ENCODE measurements at places on chromosomes 3 and 15.

GRCh38 chr3:148131990-148132638, 565.6 kb upstream of the AGTR1 start:
- DNase-seq: no peak

DNA sequence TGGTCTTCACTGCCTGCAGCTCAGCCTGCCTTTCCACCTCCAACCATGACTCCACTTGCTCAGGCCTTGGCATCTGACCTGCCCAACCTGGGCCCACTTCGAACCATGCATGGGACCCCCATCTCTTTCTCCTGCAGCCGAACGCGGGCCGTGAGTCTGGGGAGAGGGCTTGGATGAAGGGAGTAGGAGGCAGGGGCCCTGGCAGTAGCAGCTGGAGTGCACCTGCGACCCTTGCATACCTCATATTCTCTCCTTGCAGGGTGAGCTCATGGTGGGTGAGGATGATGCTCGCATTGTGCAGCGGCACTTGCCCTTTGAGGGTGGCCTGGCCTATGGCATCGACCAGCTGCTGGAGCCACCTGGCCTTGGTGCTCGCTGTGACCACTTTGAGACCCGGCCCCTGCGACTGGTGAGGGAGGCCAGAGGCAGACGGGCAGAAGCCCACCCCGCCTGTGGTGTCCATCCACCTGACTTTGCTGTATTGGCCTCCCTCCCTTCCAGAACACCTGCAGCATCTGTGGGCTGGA, 13.5 kb downstream of the NT5DC2 start:
- no peak for DNase-seq

DNA sequence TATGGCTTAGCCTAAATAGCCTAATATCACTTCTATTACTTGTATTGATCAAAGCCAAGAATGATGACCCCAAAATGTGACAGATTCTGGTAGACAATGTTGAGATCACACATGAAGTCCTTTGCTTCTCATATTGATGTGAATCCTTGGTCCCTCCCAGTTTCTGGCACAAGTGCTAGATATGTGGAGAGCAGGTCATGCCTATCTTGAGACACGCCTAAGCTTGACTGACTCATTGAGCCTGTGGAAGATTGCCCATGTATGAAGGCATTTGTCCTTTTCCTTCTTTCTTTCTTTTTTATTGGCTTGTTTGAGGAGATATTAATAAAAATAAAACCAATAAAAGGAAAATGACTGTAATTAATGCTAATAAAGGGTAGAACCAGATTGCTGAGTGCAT, 54.0 kb upstream of the TMEM108 start:
- no peak for DNase-seq

DNA sequence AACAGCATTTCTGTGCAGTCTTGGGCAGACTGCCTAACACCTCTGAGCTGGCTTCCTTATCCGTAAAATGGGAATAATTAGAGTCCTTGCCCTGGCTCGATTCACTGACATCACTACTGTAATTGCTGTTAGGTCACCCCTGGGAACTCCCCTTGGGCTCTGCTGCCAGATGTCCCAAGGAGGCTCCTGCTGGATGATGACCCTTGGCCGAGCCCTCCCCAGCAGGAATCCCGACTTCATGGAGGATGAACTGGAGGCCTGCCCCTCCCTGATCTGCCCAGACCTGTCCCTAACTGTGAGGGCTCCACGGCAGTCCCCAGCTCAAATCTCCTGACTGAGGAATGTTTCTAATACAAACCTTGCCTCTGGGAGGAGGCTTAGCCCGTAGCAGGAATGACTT, 18.0 kb downstream of the ESYT3 start:
- DNase-seq: no peak

- no peak for DNase-seq
Measured at GRCh38 chr15:42080186-42080918, 14.0 kb downstream of the PLA2G4D start.

GRCh38 chr3:106473576-106474475, 605.0 kb upstream of the CBLB start:
- DNase-seq: no peak

DNA sequence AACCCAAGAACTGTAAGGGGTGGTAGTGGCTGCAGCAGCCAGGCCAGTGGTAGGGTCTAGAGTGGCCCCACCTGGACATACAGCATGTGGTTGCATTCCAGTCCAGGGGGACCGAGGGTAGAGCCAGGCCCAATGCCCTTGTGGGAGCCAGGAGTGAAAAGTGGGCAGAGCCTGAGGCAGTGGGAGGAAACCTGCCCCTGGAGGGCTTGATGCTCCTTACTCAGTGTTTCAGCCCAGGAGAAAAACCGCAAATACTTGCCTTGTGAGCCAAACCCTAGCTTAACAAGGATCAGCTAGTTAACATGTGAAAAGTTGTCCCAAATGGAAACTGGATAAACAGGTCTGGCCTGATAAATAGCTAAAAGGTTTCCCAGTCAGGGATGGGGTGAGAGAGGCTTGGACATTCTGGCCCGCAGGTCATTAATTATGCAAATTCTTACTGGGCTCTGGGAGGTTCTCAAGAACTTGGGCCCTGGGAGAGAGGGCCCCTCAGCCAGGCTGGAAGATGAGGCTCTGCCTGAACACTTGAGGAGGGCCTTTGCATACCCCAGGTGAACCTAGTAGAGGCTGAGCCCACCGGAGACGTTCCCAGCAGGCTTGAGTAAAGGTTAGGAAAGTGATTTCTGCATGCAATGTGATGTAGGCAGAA, 222.1 kb downstream of the THSD4 start:
- peak; percentile 71 for DNase-seq

All from iPS DF 19.7 (cell line).